ENCODE measurements at places on chromosomes 2 and 18.

DNA sequence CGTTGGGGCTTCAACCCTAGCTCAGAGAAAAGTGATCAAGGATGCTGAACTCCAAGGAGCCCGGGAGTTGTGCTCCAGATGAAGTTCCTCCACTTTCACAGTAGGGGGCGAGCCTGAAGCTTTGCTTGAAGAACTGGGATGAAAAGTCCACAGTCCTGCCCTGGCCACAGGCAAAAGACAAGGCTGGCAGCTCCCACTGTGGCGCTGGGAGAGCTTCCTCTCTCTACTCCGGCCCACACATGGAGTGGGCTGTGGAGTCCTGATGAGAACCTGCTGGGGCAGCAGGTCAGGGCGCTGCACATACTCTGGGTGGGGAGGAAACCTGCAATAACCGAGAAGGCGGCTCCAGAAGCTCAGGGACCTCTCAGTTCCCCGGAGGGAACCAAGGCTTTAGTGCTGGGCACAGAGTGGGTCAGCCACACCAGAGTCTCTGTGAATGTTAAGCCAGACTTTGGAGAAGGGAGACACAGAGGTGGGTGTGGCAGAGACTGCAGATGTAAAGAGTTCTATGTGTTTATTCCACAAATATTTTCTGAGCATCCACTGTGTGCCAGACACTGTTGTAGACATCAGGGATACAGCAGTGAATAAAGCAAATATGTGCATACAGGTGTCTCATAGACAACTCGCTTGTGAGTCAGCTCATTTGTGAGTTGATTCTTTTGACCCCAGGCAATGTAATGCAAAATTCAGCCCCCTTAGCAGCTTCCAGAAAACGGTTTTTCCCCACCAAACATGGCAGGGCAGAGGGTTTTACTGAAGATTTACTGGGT is 48.0 kb upstream of the MRPL33 start:
- H3K27me3 ChIP-seq = no peaks in the 10 kb centered on the region
- DNase-seq = peak; percentile 93
- no peaks in the 10 kb centered on the region for H3K36me3 ChIP-seq
- H3K27ac ChIP-seq = no peak overlapping the region
- H3K4me3 ChIP-seq = no peak overlapping the region
- peaks cover 17% of the 10 kb centered on the region for H3K4me1 ChIP-seq

- H3K27me3 ChIP-seq = no peaks in the 10 kb centered on the region
- no peak overlapping the region for H3K27ac ChIP-seq
Observed at GRCh38 chr2:214985619-214986018, 152.8 kb downstream of the ABCA12 start.

DNA sequence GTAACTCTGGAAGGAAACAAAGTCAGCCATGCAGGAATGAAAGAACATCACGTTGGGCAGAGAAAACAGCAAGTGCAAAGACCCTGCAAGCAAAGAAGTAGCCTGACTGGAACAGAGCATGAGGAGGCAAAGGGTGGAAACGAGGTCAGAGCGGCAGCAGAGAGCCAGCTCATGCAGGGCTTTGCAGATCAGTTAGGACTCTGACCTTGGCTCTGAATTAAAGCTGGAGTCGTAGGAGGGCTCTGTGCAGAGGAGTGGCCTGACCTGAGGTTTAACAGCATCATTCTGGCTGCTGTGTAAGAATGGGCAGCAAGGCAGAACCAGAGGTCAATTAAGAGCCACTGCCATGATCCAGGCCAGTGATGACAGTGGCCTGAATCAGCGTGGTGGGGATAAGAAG is 220.7 kb downstream of the PRKCE start:
- H3K27ac ChIP-seq = no peak overlapping the region
- DNase-seq = no peak
- no peak overlapping the region for H3K4me3 ChIP-seq

GRCh38 chr2:8498994-8499393 is 182.9 kb upstream of the ID2 start:
- no peaks in the 10 kb centered on the region for H3K36me3 ChIP-seq
- no peak overlapping the region for H3K27ac ChIP-seq
- H3K4me1 ChIP-seq = no peaks in the 10 kb centered on the region
- no peak for DNase-seq
- no peak overlapping the region for H3K4me3 ChIP-seq

GRCh38 chr18:50313031-50313607 is 25.6 kb upstream of the CXXC1 start:
- H3K27me3 ChIP-seq = peaks cover 13% of the 10 kb centered on the region
- no peaks in the 10 kb centered on the region for H3K4me1 ChIP-seq
- no peak for DNase-seq
- H3K36me3 ChIP-seq = no peaks in the 10 kb centered on the region
- H3K27ac ChIP-seq = no peak overlapping the region

DNA sequence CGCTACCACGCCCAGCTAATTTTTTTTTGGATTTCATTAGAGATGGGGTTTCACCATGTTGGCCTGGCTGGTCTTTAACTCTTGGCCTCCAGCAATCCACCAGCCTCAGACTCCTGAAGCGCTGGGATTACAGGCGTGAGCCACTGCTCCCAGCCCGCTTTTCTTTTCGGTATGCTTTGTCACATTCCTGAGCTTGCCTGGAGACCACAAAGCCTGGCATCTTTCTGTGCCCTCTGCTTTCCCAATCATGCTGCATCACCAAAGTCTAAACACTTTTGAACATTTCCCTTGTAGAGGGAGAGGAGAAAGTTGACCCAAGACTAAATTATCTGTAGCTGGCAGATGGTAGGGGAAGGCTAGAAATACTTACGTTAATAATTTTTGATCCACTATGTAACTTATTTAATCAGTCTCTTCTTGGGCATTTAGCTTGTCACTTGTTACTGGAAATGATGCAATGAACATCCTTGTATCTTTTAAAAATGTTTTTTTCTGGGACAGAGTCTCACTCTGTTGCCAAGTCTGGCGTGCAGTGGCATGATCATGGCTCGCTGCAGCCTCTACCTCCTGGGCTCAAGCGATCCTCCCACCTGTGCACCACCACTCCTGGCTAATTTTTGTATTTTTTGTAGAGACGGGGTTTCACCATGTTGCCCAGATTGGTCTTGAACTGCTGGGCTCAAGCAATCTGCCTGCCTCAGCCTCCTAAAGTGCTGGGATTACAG is 2.7 kb upstream of the NPC1 start:
- H3K4me1 ChIP-seq = peaks cover 20% of the 10 kb centered on the region
- no peak overlapping the region for H3K27ac ChIP-seq
- no peaks in the 10 kb centered on the region for H3K36me3 ChIP-seq
- H3K4me3 ChIP-seq = no peak overlapping the region
- no peaks in the 10 kb centered on the region for H3K27me3 ChIP-seq
- DNase-seq = peak; percentile 32

DNA sequence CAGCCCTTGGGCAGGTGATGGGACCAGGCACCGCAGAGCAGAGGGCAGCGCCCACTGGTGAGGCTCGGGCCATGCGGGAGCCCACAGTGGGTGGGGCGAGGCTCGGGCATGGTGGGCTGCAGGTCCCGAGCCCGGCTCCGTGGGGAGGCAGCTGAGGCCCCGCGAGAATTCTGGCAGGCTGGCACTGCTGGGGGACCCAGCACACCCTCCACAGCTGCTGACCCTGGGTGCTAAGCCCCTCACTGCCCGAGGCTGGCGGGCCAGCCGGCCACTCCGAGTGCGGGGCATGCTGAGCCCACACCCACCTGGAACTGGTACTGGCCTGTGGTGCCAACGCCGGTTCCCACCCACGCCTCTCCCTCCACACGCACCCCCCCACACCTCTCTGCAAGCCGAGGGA is 29.7 kb upstream of the COL3A1 start:
- H3K4me3 ChIP-seq = no peak overlapping the region
- no peaks in the 10 kb centered on the region for H3K36me3 ChIP-seq
- no peak for DNase-seq
- no peaks in the 10 kb centered on the region for H3K27me3 ChIP-seq

DNA sequence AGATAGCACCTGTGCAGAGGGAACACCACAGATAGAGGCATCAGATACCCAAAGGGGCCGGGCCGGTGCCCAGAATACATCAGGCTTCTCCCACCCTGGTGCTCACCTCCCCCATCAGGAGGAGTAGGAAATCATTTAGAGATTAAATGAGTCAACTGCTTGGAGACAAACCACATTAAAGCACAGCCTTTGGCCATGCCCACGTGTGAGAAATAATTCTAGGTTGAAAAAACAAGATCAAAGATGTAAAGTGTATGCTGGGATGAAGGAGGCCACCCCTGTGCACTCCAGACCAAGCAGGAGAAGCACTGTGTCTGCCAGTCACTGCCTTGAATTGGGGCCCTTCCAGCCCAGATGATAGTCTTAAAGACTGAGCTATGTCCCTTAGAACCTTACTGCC is 152.8 kb upstream of the ACAA2 start:
- no peak overlapping the region for H3K27ac ChIP-seq
- no peak for DNase-seq
- H3K27me3 ChIP-seq = no peaks in the 10 kb centered on the region
- H3K4me1 ChIP-seq = no peaks in the 10 kb centered on the region
- no peak overlapping the region for H3K4me3 ChIP-seq
- no peaks in the 10 kb centered on the region for H3K36me3 ChIP-seq

DNA sequence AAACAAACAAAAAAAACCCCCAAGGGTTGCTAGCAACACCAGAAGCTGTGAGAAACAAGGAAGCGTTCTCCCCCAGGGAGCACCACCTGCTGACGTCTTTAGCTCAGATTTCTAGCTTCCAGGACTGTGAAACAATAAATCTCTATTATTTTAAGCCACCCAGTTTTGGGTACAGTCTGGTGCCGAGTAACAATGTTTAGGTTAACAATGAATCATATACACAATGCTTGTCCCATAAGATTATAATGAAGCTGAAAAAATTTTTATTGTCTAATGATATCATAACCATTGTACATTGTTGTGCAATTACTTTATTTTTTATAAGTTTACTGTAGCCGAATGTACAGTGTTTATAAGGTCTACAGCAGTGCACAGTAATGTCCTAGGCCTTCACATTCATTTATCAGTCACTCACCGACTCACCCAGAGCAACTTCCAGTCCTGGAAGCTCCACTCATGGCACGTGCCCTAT is 72.1 kb upstream of the CAB39 start:
- H3K27ac ChIP-seq = no peak overlapping the region
- H3K27me3 ChIP-seq = no peaks in the 10 kb centered on the region
- no peaks in the 10 kb centered on the region for H3K36me3 ChIP-seq
- H3K4me1 ChIP-seq = no peaks in the 10 kb centered on the region
- no peak for DNase-seq
- no peak overlapping the region for H3K4me3 ChIP-seq
